Stimulated activated CD4-positive, alpha-beta T cell treated with anti-CD3 and anti-CD28 coated beads, Interleukin-15, amount 100 ng/mL, for 1 hour (primary cell): ENCODE measurements at places on chromosomes 5 and 9.

DNA sequence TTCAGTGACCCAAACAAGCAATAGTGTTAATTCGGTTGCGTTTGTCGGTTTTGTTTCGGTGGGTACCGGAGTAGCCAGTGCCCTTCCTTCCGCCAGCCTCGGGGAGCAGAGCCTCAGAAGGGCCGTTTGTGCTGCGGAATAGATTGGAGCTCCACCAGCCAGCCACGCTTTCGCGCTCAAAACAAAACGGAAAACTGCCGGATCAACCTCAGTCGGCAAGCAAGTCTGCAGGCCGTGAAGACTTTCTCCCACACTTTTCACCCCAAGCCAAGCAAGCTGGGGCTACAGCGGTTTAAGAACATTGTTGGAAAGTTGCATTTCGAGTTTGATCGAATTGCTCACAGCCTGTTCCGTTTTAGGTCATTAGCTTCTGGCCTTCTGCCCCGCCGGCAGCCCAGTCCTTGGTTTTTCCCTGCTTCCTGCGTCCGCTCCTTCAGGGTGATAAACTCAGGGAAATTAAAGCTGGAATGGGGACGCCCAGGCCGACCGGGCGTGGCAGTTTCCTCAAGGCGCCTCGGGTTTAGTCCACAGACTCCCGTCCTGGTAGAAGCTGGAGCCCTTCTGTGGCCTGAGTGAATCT lies 803 bp upstream of the CCNO start:
- DNase-seq, result no peak

- no peak for DNase-seq
Measured at GRCh38 chr5:56499491-56499890, 266.4 kb upstream of the ANKRD55 start.

DNA sequence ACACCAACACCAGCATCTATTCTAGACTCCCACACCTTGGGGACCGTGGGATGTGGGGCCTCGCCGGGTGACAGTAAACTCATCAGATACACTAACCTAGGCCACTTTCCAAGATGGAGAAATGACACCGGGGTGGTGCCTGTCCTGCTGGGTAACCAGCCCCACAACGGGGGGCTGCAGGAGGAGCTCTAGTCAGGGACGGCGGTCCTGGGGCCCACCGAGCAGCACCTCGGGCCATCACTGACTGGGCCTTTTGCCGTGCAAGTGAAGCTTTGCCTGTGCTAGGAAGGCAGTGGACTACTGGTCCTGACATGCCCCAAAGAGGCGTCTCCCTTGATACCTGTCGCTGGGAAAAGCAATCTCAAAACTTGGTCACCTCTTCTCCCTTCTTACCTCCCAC lies 260.3 kb upstream of the IRX1 start:
- DNase-seq, result no peak

- no peak for DNase-seq
Measured at GRCh38 chr5:95743877-95744276, 12.7 kb downstream of the RHOBTB3 start.

- DNase-seq, result no peak
Measured at GRCh38 chr5:82684165-82684564, 393.0 kb downstream of the TMEM167A start.

DNA sequence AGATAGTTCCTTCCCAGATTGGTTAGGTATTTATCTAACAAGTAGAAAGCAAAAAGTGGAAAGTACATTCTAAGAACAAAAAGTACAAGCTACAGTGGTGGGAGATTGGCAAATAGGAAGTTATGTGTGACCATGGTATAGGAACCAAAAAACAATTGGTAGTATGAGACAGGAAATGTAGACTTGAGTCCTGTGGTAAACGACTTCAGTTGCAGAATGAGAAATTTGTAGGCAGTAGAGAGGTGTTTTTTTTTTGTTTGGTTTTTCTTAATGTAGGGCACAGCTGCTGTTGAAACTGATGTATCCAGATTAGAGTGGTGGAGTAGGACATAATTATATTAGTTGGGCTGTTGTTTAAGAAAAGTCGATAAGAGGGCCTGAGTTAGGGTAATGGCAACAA lies 72.0 kb downstream of the CCNH start:
- no peak for DNase-seq

DNA sequence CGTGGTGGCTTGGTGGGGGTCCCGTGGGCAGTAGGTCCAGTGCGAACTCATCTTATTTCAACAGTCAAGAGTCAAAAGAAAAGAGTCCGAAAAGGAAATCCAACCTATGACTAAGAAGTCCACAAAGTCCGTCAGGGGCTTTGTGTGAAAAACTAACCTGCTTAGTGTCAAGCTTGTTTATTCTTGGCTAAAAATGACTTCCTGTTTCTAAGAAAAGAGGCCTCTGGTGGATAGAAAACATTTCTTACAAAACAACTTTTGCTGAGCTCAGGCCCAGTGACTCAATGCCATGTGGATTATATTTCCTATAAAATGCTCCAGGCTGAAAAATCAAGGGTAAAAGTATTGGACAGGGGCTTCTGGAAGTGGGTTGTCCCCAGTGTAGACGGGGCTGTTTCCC lies 105.9 kb downstream of the GADD45G start:
- no peak for DNase-seq

GRCh38 chr5:140117523-140117922 lies 3.6 kb downstream of the PURA start:
- DNase-seq, result no peak

- DNase-seq, result no peak
Measured at GRCh38 chr9:33287087-33287490, 3.2 kb upstream of the NFX1 start.

- DNase-seq, result no peak
Measured at GRCh38 chr5:168965638-168966037, 335.3 kb downstream of the SLIT3 start.

DNA sequence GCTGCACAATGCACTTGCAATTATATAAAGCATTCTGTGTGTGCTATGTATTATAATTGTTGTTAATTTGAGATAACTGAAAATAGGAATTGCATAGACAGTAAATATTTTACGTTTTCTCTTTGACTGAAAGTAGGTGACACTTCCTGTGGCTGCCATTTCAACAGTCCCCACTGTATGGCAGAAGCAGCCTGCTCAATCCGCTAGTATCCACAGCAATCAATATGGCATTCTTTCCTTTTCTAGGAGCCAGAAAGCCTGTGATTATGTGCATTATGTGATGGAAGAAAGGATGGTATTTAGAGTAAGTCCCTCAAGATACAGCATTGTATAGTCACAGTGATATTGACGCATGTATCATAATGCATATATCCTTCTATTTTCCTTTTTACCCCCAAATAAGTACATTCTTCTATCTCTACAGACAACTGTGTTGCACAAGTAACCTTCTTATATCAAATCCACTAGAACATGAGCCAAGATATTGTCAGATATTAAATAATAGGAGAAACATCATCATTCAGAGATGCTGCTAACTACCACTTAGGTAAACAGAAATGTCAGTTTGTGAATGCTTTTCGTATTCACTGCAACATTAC lies 59.7 kb downstream of the CARTPT start:
- no peak for DNase-seq

- no peak for DNase-seq
Measured at GRCh38 chr9:76417394-76417793, 23.2 kb upstream of the RFK start.

DNA sequence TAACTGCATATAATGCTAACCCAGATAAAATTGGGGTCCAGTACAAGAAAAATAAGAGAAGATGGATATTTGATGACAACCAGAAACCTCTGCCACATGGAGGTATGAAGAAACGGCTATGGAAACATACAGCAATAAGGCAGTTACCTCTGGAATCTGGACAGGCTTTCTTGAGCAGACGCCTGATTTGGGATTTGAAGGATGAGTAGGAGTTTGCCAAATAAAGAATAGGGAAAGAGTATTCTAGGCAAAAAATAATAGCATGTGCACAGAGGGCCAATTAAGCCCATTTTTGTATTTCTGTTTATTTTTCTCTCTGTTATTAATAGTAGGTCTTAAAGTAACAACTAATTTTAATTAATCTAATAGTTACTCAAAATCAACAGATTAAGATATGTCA lies 144.9 kb downstream of the ADAMTSL1 start:
- DNase-seq, result no peak

- DNase-seq, result no peak
Measured at GRCh38 chr5:108459769-108460168, 77.9 kb upstream of the FBXL17 start.

DNA sequence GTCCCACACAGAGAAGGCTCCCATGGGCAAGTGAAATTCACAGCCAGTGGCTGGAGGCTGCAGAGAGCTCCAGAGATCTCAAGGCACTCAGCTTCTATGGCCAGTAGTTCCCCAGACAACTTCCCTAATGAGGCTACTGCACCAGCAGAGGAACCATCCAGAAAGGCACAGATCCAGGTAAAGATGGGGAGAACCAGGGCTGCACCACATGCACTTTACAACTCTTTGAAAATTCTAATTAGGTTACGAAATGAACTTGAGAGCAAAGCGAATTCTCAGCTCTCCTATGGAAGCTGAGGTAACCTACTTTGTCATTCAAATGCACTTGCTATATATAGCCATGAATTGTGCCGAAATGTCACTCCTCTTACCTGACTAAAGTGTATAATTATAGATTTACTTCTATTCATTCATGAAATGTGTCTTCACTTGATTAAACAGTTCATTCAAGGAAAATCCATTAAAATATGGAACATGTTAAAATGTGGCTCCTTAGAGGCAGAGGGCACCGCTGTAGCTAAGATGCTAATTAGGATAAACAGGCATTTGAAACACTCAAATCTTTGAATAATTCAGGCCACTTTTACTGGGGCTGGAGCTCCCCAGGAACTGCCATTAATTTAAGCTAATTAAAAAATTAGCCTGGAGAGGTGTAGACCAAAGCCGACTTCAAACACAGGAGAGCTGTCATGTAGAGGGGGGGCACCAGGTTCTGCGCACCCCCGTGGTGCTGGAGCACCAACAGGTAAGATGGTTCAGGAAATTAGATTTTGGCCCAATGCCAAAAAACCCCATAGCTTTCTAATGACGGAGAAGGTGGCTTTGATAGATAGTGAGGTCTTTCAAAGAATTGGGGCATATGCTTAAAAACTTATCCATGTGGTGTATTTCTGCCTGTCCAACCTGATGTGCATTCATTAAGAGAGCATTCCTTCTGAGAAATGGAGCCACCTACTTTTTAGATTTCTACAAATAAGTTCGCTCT lies 204.1 kb downstream of the GABBR2 start:
- no peak for DNase-seq

DNA sequence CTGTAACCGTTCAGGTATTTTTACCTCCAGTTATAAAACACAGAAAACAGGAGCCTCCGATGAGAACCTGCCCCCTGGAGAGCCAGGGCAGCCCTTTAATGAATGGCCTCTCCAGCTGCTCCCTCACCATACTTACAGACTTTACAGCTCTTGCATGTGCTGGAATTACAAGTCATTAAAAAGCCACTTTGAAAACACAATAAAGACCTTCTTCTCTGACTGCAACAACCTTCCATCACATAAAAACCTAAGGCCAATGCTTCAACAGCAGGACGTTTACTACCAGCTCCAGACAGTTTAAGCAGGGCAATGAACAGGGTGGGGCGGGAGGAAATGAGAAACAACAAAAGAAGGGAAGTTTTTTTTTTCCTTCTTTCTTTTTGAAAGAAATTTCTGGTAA lies 213.8 kb downstream of the MLLT3 start:
- no peak for DNase-seq

GRCh38 chr5:125877248-125877647 lies 546.0 kb upstream of the GRAMD2B start:
- no peak for DNase-seq

GRCh38 chr9:95107001-95107749 lies 210.3 kb downstream of the FANCC start:
- DNase-seq, result no peak

- DNase-seq, result no peak
Measured at GRCh38 chr5:96031180-96031579, 69.5 kb upstream of the ELL2 start.

- no peak for DNase-seq
Measured at GRCh38 chr9:77811832-77812231, 163.7 kb upstream of the GNA14 start.

- no peak for DNase-seq
Measured at GRCh38 chr9:37958154-37958553, 54.2 kb upstream of the SLC25A51 start.

- DNase-seq, result no peak
Measured at GRCh38 chr9:95822583-95823431, 52.7 kb upstream of the ERCC6L2 start.

GRCh38 chr5:158060212-158060611 lies 201.3 kb upstream of the CLINT1 start:
- DNase-seq, result no peak

DNA sequence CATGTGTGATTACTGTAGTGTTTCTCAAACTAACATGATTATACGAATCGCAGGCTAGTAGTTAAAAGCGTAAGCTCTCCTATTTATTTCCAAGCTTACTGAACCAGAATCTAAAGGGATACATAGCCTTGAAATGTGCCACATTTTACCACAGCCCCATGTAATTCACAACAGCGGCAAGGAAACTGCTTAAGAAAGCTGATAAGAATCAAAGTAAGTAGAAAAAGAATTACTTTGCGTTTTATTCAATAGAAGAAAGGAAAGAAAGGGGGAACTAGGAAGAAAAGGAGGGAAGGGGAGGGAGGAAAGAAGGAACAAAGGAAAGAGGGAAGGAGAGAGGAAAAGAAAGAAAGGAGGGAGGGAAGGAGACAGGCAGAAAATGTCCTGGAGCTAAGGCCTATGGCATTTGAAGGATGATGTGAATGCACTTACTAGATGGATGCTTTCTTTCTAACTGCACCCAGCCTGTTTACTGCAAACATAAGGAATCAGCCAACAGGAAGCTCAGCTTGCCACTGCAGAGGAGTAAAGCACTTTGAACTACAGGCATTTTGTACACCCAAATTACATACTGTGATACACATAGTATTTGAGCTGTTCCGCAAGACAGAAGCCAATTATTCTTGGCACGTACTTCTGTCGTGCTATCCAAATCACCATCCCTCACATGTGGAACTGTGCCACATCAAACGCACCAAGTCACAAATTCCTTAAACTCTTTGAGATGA lies 521.7 kb downstream of the RAB3C start:
- DNase-seq, result no peak

DNA sequence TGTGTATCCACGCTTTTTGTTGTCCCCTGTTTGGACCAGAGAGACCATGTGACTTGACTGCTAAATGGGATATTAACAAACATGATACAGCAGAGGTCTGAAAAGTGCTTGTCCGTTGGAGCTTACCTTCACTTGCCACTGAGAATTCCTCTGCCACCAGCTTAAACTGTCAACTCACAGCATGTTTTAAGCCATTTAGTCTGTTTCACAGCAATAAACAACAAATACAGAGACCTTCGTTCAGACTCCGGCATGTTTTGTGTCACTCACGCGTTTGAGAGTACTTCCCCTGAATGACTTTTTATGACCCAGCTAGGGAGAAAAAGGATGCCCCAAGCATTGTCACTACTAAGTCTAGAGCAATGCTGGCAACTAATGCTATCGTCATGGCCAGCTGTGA lies 173.8 kb downstream of the PTPRD start:
- DNase-seq, result no peak

DNA sequence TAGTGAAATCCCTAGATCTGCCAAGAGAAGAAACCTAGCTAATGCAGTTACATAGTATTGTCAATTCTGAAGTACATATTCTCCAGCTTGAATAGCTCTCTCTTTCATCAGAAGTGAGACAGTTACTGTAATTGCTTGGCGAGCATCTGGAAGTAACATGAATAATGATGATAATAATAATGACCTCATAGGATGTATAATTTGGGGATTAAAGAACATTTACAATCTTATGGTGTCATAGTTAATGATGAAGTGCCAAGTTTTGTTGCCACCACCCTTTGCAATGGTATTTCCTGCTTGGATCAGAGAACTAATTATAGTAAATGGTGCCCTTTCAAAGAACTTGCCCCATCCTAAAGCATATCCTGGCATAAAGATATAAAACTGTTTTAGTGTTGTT lies 201.4 kb downstream of the ADAMTSL1 start:
- no peak for DNase-seq
